Stimulated activated CD8-positive, alpha-beta memory T cell treated with anti-CD3 and anti-CD28 coated beads, Interleukin-15, amount 100 ng/mL, for 1 hour (primary cell): ENCODE measurements at places on chromosomes 2 and 18.

DNA sequence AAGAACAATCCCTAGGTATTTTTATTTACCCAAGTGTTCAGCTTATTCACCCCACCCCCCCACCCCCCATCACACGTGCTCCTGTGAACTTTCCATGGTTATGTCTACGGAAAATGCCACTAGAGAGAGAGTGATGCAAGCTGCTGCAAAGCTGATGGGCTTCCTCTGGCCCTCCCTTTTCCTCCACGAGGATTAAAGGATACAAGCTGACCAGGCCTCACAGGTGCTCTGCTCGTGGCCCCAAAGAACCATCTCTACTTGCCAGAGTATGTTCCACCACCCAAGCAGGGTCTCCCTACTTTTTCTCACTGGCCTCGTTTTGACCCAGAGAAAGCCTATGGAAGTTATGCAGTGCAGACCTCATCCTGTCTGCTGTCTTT, 342.6 kb downstream of the CELF4 start:
- DNase-seq: no peak

DNA sequence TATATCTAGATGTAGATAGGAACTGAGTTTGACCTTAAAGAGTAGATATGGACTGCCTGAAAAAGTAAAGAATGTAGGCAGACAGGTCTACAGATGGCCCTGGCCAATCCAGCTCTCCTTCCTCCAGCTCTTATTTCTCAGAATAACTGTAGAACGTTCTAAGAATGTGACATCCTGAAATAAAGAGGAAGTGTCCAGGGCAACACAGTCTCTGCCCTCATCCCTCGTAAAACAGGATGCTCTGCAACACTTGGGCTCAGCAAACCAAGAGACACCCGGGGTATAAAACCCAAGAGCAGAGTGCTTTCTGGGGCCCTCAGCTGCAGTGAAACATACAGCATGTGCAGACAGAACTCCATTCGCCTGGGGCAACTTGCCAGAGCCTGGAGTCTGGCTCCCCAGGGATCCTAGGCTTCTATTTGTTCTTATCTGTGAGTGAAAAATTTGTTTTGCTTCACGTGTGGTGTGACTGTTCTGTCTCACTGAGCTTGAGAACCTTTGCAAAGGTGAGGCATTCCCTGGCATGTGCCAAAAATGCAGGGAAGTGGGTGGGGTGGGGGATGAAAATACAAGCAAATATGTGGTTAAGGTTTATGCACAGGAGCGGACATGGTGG, 401.0 kb downstream of the SETBP1 start:
- no peak for DNase-seq

- DNase-seq: no peak
Observed at GRCh38 chr2:227780981-227781615, 32.5 kb upstream of the CCL20 start.

DNA sequence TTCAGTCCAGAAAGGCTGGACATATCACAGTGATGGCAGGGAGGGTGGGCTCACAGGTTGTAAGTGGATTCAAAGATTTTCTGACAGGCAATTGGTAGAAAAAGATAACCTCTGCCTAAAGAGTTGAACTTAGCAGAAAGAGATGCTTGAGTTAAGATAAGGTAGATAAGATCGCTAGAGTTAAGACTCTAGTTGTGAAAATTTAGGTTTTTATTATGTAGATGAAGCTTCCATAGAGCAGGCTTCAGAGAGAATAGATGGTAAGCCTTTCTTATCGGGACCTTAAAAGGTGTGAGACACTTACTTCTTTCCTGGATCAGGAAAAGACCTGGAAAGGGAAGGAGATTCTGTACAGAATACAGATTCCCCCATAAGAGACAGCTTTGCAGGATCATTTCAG, 134.4 kb downstream of the GULP1 start:
- DNase-seq: no peak

DNA sequence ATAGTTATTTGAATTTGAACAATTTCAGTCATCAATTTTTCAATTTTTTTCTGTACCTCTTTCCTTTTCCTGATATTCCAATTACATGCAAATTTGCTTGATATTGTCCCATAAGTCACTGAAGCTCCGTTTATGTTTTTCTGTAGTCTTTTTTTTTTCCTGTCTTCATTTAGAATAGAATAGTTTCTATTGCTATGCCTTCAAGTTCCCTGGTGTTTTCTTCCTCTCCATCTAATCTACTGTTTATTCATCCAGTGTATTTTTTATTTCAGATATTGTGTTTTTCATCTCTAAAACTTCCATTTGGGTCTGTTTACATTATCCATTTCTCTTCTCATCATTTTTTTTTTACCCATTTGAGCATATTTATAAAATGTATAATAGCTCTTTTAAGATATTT, 8.0 kb upstream of the EIF2AK2 start:
- DNase-seq: no peak
